ENCODE measurements at places on chromosomes 6 and 20.

DNA sequence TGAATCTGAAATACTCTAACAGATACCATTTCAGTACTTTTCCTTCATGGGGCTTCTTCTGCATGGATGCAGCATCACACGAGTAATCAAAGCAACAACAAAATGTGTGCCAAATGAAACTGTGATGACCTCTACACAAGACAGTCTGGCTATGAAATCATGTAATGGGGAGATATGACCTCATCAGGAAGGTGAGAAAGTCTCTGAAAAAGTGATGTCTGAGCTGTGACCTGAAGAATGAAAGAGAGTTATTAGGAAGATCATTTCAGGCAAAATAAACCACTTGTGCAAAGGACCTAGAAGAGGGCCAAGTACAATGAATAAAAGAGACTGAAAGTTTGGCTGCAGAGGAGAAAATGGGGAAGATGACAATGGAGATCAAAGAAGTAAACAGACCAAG lies 182.8 kb downstream of the PTPRK start:
- DNase-seq, result no peak

- no peak for DNase-seq
Observed at GRCh38 chr6:65760285-65760684, 53.3 kb upstream of the EYS start.

- DNase-seq, result no peak
Observed at GRCh38 chr6:161233986-161234661, 39.7 kb downstream of the AGPAT4 start.

DNA sequence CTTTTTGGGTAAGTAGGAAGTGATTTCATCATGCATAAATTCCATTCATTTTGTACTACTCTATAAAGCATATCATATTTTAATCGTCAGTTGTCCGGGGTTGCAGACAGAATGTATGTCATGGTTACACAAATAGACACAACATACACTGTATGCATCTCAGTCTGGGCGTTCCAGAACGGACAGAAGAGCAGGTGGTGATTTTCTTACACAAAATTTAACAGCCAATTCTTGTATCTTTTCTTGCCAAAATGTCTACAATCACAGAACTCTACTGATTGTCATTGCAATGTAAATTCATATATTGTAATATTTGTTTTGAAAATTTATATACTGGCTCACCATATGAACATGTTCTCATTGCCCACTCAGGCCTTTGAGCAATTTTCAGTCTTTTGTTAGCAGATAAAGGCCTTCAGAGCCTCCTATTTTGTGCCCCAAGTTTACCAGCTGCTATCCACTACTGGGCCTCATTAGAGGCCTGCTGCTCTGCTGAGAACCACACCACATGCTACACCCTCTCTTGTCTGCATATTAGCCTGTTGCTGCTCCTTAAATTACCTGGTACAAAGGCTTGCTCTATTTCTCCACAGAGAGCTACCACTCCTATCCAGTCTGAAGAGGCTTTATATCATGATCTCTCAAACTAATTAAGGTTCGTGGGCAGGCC lies 61.5 kb downstream of the PRDM13 start:
- no peak for DNase-seq

DNA sequence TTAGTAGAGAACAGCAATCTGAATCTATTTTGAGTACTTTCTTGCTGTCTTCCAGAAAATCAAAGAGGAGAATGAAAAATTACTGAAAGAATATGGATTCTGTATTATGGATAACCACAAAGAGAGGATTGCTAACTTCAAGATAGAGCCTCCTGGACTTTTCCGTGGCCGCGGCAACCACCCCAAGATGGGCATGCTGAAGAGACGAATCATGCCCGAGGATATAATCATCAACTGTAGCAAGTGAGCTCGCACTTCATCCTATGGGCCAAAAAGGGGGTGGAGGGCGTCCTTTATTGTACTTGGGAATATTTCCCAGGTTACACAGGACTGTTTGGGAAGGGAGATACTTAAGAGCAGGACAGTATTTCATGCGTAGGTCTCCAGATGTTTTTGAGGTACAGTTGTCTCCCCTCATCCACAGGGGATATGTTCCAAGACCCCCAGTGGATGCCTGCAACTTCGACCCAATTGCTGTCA lies 37.3 kb upstream of the PLCG1 start:
- no peak for DNase-seq

GRCh38 chr6:111441678-111442243 lies 41.3 kb downstream of the REV3L start:
- peak; percentile 47 for DNase-seq

- DNase-seq, result no peak
Observed at GRCh38 chr6:38599966-38600550, 39.7 kb downstream of the BTBD9 start.

DNA sequence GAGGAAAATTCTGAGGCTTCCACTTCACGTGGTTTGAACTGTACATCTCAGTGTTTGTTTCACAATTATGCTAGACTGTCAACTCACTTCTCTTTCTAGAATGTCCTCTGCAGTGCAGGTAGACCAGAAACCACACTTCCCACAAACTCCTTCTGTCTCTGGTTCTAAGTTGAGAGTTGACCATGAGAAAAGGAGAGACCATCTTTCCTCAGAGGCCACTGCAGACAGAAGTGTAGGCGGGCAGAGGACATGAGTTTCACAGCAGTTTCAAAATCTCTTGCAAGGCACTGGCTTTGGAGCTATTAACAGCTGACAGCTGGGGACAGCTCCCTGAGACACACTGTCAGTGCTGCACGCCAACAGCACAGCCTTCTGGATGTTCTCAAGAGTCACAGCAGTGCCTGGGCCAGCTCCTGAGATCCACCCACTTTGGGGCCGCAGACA lies 55.4 kb upstream of the MOXD1 start:
- peak; percentile 64 for DNase-seq

DNA sequence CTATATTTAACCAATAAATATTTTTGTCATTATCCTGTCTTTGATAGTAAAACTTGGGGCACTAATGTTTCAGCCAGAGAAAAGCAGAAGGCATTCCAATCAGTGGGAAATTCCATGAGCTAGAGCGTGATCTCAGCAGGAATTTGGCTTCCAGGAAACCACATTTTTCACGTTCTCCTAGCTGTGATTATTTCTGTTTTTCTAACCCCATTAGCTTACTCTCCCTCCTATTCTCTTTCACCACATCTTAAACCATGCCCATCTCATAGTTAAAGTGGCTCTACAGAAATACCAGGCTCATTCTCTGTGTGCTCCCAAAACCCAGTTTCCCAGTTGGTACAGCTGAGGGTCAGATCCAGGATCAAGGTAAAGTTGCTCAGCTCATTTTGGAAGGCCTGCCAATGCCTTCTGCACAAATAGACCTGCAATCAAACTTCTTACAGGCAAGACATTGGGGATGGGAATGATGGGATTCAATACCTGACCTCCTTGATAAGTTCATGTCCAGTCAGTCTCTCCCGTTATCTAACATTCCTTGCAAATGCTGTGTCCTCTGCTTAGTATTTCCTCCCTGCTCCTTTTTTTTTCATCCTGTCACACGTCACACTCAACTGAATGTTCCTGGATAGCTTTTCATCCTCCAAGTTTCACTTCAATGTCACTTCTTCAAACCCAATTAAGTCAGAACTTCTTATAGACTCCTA lies 33.1 kb upstream of the TMEM30A start:
- no peak for DNase-seq

- no peak for DNase-seq
Observed at GRCh38 chr6:136764517-136764993, 27.7 kb downstream of the MAP3K5 start.

GRCh38 chr6:52304983-52305390 lies 20.4 kb upstream of the MCM3 start:
- DNase-seq, result no peak

DNA sequence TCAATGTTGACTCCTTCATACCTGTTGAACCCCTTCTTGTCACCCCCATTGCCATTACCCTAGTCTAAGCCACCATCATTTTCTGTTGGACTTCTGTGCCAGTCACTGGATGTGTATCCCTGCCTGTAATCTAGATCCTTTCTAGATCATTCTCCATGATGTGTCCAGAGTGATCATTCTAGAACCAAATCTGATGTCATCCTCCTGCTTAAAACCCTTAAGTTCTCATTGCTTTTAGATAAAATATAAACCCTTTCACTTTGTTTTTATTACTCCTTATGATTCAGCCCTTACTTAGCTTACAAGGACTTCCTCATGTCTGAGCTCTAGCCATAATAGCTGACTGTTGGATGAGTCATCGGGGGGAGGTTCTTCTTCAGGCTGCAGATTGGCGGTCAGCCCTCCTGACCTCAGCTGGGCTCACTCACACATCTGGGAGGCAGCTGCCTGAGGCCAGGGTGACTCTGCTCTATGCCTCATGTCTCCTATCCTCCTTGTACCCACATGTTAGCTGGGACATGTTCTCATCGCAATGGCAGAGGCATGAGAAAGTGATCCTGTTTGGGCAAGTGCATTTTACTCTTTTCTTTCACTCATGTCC lies 287.6 kb downstream of the ESR1 start:
- peak; percentile 67 for DNase-seq

DNA sequence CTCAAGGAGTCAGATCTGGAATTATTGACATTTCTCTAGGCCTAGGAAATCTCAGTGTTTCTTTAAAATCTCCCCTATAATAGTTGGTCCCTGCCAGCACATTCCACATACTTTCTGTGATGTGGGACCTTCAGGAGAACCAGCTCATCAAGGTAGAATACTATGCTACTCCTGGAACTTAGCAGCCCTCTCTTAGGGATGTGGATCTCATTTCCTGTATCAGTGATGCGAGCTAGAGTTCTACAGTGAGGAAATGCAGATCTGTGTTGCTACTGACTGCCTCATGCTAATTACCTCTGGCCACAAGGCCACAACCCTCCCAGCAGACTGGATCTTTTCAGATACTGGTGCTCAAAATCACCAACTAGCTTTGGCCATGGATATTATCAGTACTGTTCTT lies 193.8 kb downstream of the CLVS2 start:
- no peak for DNase-seq

DNA sequence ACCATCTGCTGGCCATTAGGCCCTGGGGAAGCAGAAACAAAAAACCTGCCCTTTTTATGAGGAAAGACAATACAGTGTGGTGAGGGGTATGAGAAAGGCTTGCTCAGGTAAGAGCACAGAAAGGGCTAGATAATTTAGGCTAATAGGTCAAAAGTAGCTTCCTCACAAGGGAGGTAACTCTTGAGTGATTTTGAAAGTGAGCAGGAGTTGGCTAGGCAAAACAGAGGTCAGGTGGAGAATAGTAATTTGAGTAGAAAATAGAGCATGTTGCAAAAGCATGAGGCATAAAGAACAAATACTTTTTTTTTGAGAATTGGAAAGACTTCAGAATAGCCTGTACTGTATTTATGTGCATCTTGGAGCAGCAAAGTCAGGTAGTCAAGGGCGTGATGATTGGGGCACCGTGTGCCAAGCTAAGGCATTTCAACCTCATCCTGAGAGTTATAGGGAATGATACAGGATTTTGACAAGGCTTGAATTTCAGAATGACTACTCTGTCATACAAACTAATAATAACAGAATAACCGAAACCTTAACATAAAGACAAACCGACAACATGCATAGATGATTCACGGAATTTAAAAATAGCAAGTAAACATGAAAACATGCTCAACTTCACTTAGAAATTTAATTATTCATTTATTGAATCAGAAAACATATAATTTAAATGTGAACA lies 123.0 kb upstream of the ENPP5 start:
- DNase-seq, result no peak

DNA sequence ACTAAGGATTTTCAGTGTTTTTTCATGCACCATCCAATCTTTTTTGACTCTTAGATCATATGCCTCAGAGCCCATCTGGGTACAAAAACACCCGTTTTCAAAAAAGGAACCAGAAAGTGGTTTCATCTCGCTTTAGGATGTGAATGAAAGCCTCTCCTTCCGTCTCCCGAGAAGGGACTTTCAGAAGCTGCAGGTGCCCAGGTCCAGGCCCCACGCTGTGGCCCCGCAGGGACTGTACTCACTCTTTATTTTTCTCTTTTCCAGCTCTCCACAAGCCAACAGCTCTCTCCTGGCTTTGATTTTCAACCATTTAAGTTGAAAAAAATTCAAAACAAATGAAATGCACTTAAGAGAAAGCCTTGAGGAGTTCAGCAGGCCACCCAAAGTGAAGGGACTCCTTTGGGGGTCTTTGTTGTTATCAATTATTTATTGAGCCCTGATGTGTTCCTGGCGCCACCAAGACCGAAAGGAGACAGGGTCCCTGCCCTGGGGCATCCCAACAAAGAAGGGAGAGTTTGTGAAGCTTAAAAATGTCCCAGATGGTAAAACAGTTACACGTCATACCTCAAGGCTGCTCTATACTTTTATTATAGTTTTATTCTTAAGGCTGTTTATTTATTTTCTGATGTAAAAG lies 467.3 kb downstream of the PREX1 start:
- no peak for DNase-seq

DNA sequence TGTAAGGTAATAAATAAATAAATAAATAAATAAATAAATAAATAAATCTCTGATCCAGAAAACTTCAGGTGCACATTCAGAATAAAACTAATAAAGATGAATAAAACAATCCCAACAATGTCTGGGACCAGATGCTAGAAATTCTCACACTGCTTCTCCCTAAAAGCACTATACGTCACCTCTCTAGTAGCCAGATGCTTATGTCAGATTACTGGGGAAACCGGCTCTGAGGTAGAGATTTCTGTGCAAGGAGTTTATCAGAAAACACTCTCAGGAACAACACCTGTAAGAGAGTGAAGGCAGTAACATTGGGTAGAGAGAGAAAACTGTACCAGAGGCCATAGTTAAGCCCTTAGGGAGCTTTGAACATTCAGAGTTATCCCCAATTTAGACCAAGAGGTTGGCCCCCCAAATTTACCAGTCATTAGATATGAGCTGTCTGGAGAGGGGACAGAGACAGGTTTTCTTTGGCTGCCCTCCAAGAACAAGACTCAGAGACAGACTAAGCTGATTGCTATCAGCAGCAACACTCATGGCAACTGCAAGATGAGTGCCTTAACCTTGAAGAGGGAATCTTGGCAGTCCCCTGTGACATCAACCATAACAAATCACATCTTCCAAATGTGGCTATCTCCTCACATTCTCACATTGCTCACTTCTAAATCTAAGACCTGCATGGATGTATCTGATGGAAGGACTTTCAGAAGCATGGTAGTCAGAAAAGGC lies 151.2 kb upstream of the BMP5 start:
- DNase-seq, result no peak

DNA sequence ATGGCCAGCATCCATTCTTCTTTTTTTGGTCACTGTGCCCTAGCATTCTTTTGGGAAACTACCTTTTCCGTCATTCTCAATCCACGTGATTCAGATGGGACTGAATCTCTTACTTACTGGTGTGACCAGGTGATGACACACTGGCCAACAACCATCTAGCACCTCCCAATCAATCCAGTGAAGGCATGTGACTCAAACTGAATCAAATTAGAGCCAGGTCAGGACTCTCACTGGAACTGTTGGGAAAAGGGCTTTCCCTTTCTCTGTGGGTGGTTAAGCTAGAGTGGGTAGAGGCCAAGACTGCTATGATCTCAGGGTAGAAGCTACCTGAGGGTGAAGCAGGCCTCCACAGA lies 36.2 kb upstream of the ZMYND8 start:
- no peak for DNase-seq

DNA sequence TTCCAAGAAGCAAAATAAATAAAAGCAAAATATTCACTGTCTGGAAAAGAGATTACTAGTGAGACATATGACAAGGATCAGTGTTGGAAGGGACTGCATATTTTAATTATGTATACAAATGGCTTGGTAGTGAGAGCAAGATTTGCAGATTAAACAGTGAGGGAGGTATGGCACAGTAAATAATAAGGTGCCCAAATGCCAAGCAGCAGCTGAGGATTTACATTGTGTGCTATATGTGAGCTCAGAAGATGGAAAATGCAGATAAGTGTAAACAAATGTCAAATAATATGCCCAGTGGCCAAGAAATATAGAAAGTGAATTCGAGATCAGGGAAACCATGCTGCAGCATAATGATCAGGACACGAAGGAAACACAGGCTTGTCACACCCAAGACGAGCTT lies 173.8 kb upstream of the NRSN1 start:
- no peak for DNase-seq

- no peak for DNase-seq
Observed at GRCh38 chr20:49346682-49347081, 68.8 kb upstream of the ZNFX1 start.

Data from lower lobe of right lung (tissue), 2 donors.